PC-3 (cell line): ENCODE measurements at places on chromosomes 5 and 9. TPM values are rescaled to one million over a fixed set of nuclear protein-coding genes. Genes with fewer than 3 reads are reported as not detected.

OR1Q1 gene
- not detected in 2 replicates for total RNA-seq

SHROOM1 gene
- 13.6 and 15.7 TPM in 2 replicates for total RNA-seq

MLANA gene
- not detected in 2 replicates for total RNA-seq

FOXD4L6 gene
- not detected in 2 replicates for total RNA-seq

DNM1 gene
- 24.1 and 36.4 TPM in 2 replicates for total RNA-seq

WDR38 gene
- not detected in 2 replicates for total RNA-seq

GNA14 gene
- total RNA-seq: 1.2 and 2.5 TPM in 2 replicates

ANKRD33B gene
- 13.2 and 14.9 TPM in 2 replicates for total RNA-seq

NME5 gene
- 0.40 and 0.44 TPM in 2 replicates for total RNA-seq

GPSM1 gene
- total RNA-seq: 26.9 and 27.8 TPM in 2 replicates

STKLD1 gene
- 0.52 and 4.1 TPM in 2 replicates for total RNA-seq

ISCA1 gene
- 28.8 and 29.1 TPM in 2 replicates for total RNA-seq

SLC2A6 gene
- total RNA-seq: 20.5 and 21.7 TPM in 2 replicates

FOXI1 gene
- not detected in 2 replicates for total RNA-seq

AK8 gene
- total RNA-seq: 0.55 TPM in 1 of 2 replicates, not detected in the other

NADK2 gene
- total RNA-seq: 17.7 and 22.9 TPM in 2 replicates

PTTG1 gene
- total RNA-seq: 198 and 245 TPM in 2 replicates

ZCCHC10 gene
- 3.7 and 6.1 TPM in 2 replicates for total RNA-seq

SV2C gene
- total RNA-seq: not detected in 2 replicates

SPATA31D1 gene
- total RNA-seq: not detected in 2 replicates
